Effector CD4-positive, alpha-beta T cell (primary cell): ENCODE measurements at places on chromosomes 11 and 22.

DNA sequence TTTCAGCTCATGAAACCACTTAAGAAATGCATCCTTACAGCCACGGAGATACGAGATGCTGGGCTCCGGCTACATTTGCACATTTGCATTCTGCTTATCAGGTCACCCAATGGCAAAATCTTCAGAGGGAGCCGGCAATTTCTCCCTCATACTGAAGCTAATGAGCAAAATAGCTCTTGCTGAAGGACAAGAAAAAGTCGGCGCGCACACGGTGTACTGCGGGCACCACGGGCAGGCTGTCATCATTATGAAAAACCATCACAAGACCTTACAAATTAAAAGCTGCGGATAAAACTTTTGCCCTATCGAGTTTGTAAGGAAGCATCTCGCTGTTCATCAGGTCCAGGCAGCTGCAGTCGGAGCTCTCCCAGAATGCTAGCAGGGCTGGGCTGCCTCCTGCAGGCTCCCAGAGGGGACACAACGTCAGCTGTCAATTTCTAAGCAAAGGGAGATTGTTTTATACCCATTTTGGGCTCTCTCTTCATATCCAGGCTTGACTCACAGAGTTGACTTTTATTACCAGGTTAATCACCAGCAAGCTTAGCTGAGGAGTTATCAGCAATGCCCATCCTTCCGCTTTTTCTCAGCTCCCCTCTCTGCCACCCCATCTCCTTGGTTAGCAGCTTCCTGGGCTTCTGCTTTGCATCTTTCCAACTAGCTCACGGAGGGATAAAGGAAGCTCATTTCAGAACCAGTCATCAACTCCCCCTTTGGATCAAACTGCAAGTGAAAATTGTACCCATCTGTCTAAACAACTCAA lies 375.1 kb downstream of the OPCML start:
- no peak for DNase-seq

DNA sequence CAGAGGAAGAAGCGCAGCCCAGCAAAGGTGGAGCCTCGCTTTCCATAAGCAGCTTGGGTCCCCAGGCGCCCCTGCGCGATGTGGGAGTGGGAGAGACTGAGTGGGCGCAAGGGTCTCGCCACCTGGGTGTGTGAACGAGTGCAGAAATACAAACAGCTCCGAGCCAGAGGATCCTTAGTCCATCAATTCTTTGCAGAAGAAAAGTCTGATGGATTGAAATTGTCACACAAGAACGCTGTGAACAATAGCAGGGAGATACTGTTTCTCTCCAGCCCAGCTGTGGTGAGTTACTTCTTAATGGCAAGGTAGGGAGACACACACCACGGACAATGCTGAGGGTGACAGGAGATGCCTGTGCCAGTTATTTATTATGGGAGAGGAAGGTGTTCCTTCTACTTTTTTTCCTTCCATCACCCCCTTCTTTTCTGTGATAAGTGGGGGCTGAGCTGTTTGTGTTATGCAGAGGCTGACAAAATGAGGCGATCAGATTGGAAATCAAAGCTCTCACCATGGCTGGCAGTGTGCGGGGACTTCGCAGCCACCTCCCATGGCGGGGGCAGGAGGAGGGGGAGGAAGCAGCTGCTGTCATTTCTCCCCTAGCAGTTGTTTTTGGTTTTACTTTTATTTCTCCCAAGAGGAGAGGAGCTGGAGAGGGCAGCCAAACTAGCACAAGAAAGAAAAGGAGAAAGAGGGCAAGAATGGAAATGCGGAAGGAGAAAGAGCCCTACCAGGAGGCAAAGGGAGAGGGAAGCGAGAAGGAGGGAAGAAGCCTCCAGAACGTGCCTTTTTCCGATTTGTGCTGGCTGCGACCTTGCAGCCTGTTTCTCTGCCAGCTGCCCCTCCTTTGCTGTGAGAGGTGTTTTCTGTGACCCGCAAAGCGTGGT lies 755.8 kb downstream of the NTM start:
- no peak for DNase-seq

DNA sequence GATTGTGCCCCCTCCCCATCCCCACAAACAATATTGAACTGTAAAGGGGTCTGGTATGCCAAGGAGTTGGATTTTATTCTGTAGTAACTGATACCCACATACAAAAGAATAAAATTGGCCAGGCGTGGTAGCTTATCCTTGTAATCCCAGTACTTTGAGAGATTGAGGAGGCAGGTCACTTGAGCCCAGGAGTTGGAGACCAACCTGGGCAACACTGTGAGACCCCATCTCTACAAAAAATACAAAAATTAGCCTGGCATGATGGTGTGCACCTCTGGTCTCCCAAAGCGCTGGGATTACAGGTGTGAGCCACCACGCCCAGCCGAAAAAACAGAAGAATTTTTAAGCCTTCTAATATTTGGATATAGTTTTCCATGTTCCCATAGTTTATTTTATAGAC lies 4.2 kb upstream of the GLB1L3 start:
- no peak for DNase-seq

DNA sequence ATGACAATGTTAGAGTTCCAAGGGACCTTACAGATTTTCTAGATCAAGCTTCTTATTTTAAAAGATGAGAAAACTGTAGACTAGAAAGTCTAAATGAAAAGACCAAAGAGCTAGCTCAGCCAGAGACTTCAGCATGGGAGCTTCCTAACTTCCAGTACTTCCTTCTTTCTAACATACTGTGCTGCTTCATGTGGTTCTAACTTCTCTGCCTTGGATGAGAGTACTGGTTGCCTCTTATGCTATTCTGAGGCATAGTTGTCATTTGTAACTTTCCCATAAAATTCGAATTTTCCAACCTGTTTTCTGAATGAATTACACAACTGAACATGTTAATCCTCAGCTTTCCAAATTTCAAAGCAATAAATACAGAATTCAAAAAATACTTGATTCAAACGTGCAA lies 1.8 kb downstream of the MTMR2 start:
- DNase-seq, result no peak

DNA sequence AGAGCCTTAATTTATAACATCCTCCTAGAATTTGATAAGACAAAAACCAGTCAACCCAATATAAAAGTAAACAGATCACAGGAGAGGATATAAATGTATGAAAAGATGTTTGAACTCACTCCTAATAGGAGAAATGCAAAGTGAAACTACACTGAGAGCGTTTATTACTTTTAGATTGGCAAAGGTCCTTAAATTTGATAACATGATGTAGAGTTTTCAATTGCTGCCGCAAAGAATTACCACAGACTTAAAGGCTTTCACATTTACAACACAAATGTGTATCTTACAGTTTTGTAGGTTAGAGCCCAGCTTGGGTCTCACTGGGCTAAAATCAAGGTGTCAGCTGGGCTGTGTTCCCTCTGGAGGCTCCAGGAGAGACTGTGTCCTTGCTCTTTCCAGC lies 9.1 kb upstream of the POU2AF2 start:
- no peak for DNase-seq

- peak; percentile 73 for DNase-seq
Observed at GRCh38 chr11:62081378-62082291, 42.2 kb upstream of the INCENP start.

DNA sequence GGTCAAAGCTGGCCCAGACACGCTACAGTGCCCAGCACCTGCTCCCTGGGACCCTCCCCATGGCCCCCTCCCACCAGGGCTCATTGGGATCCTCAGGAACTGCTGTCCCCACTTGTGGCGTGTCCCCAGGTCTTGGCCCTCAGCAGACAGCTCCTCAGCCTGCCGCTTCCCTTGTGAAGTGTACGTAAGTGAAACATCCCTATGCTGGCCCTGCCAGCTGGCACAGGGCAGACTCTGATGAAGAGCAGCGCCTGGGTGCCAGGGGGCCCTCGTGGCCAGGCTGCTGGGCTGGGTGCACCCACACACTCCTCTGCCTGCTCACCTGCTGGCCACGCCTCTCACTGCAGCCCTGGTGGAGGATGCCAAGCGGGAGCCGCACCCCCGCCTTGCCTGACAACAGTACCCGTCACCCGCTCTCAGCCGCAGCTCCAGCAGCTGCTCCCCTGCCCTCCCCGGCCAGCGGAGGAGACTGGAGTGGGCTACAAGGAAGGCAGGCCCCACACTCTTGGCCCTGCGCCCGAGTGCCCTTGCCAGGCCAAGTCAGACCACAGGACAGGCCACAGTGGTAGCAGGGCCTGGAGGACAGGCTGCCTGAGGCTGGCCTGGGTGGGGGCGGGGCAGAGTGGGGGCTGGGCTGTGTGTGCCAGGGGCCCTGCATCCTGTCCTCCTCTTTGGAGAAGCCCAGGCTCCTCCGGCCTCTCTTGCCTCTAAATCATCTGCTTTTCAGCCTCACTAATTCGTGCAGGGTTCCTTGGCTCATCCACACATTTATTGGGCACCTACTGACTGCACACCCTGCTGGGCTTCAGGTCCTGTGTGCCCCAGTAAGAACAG lies 39.5 kb downstream of the IGF2 start:
- no peak for DNase-seq

GRCh38 chr11:95137299-95137698 lies 47.7 kb downstream of the ENDOD1 start:
- no peak for DNase-seq

DNA sequence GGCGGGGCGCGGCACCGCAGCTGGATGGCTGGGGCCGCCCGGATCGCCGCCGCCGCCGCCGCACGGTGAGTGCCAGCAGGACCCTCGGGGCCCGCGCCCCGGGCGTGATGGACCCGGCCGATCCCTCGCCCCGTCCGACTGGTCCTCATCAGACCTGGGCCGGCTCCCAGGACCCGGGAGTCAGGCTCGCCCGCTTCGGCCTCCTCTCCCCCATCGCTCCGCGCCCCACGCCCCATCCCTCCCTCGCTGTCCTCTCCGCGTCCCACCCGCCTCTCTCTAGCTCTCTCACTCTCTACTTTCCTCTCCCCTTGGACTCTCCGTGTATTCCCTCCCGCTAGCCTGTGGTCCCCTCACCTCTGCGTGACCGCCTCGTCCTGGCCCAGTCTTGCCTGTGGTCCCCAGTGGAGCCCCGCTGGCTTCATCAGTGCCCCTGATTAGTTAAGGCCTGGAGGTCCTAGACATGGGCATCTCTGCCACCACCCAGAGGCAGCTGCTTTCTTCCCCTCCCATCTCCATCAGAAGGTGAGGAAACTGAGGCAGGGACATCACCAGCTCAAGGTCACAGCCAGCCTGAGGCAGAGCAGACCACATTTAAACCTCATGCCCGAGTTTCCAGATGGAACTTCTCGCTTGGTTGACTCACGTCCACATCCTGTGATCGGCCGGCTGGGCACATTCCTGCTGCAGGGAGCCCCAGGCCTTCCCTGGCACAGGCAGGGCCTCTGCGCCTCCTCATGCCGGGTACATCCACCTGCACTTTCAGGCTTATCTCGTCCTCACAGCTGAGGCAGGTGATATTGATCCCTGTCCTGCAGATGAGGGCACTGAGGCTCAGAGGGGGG lies 429 bp downstream of the SLC39A13 start:
- DNase-seq, result no peak

DNA sequence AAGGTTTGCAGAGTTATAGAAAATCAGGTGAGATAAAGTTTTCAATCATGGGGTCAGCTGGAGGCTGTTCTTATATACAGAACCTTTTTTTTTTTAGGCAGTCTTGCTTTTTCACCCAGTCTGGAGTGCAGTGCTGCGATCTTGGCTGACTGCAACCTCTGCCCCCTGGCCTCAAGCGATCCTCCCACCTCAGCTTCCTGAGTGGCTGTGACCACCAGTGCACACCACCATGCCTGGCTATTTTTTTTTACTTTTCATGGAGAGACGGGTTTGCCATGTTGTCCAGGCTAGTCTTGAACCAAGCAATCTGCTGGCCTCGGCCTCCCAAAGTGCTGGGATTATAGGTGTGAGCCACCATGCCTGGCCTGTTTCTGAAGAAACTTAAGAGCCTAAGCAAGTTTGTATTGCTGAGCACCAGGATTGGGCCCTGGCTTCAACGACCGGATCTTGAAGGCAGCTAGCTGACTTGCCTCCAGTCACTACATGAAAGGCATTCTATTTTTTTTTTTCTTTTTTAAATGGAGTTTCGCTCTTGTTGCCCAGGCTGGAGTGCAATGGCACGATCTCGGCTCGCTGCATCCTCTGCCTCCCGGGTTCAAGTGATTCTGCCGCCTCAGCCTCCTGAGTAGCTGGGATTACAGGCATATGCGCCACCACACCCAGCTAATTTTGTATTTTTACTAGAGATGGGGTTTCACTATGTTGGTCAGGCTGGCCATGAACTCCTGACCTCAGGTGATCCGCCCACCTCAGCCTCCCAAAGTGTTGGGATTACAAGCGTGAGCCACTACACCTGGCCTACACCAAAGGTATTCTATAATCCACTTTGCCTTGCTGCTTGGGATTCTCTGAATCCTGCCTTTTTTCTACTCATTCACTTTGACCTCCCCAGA lies 7.6 kb downstream of the XBP1 start:
- DNase-seq, result no peak
